Activated CD8-positive, alpha-beta memory T cell treated with anti-CD3 and anti-CD28 coated beads for 4 hours (primary cell): ENCODE measurements at places on chromosomes 13 and 19.

DNA sequence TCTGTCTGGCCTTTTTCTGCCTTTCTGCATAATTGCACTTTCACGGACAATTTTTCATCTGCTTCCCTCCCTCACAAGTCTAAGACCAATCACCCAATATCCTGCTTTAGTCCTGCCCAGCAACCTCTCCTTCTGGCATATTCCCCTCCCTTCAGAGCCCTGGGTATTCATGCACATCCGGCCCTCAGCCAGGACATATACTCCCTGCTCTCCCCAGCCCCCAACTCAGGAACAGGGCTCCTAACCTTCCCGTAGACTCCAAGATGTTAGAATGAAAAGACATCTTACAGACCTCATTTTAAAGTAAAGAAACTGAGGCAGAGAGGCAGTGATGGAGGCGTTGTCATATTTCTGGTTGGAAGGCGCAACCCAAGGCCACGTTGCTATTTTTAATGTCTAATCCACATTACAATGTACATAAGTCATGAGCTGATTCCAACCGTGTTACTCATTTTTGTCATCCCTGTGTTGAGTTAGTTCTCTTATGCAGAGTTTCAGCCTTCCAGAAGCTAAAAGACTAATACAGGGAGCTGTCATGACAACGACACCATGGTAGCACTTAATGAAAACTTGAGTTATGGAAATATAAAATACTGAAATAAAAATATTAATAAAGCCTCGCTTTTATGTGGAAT is 209.2 kb downstream of the TSHZ3 start:
- no peak for DNase-seq

GRCh38 chr19:16462757-16463250 is 9.0 kb downstream of the EPS15L1 start:
- DNase-seq: no peak

DNA sequence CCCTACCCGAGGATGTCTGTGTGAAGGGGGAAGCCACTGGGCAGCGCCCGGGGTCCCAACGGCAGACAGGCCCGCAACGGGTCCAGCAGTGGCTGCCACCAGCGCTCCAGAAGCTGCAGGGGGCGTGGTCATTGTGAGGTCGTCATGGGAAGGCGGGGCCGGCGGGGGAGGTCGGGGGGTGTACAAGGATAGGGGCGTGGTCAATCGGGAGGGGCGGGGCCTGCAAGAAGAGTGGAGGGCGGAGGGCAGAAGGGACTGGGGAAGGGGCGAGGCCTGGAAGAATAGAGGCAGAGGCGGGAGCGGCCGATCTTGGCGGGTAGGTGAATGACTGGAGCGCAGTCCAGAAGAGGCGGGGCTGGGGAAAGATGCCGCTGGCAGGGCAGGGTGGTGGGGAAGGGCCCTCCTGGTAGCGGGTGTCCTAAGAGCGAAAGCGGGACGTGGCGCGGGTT is 4.4 kb downstream of the FUZ start:
- DNase-seq: peak; percentile 71

- no peak for DNase-seq
Observed at GRCh38 chr13:65063753-65064152, 2166.4 kb downstream of the PCDH9 start.

- DNase-seq: no peak
Observed at GRCh38 chr19:18503971-18504885, 17.6 kb downstream of the ELL start.
